ENCODE measurements at places on chromosomes 16 and 17. TPM values are rescaled to one million over a fixed set of nuclear protein-coding genes. Genes with fewer than 3 reads are reported as not detected.

OTOP3 gene
- polyA plus RNA-seq, result not detected

PRAC2 gene
- polyA plus RNA-seq, result not detected

GRAPL gene
- polyA plus RNA-seq, result 1.2 TPM

NAGPA gene
- polyA plus RNA-seq, result 32.6 TPM

ATMIN gene
- polyA plus RNA-seq, result 27.7 TPM

TNFRSF13B gene
- polyA plus RNA-seq, result not detected

MYH8 gene
- not detected for polyA plus RNA-seq

SLFN12 gene
- 2.1 TPM for polyA plus RNA-seq

CNTNAP1 gene
- not detected for polyA plus RNA-seq

CENPX gene
- 63.0 TPM for polyA plus RNA-seq

SLC9A5 gene
- 0.04 TPM for polyA plus RNA-seq

DNA sequence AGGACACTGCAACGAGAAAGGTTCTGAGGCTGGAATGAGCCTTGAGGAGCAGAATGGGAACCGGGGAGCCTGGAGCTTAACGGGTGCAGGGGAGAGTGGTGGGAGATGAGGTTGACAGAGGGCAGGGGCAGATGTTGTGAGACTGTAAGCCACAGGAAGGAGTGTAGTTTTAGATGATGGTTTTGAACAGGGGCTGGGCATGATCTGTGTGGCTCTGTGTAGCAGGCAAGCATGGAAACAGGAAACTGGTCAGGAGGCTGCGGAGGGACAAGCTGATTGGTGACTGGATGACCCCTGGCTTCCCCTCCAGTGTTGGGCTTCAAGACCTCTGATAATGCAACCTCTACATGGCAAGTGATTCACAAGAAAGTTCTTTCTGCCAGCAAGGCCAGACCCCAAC, 1.4 kb upstream of the CNGB1 start:
- DNase-seq, result no peak
- H3K27me3 ChIP-seq, result no peaks in the 10 kb centered on the region
- no peak overlapping the region for H3K4me3 ChIP-seq
- peak overlapping the region; percentile 74 for H3K27ac ChIP-seq

DNA sequence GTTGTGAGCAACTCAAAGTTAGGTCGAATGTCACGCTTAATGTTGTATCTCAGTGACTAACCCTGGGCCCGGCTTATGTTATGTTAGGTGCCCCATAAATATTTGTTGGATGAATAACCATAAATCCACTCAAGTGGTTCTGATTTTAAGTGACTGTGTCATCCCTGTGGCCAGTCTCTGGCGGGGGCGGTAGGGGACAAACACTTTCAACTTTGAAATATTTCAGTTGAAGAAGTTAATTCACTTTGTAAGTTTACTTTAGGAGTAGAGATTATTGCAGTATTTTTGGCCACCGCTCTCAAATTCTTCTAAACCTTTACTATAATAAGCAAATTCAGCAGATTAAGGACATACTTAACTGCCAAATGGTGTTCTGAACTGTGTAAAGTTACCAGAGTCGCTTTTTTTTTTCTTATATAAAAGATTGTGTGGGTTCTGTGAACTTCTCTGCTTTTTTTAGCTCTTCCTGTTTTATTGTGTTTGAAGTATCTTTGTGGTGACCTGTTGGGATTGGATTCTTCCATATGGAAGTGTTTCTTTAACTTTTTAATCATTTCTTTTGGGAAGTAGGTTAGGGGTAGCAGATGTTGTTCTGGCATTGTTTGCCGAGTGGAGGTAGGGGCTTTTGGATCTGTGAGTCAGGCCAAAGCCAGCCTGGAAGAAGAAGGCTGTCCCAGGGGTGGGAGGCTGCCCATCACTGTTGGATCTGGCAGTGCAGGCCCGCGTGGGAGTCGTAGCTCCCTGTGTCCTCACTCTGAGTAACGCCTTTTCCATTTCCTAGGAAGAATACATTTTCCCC, 61.4 kb upstream of the TBX2 start:
- no peak overlapping the region for H3K4me3 ChIP-seq
- H3K27me3 ChIP-seq, result no peaks in the 10 kb centered on the region
- DNase-seq, result no peak
- H3K36me3 ChIP-seq, result no peaks in the 10 kb centered on the region
- no peak overlapping the region for H3K27ac ChIP-seq
- H3K4me1 ChIP-seq, result no peaks in the 10 kb centered on the region

DNA sequence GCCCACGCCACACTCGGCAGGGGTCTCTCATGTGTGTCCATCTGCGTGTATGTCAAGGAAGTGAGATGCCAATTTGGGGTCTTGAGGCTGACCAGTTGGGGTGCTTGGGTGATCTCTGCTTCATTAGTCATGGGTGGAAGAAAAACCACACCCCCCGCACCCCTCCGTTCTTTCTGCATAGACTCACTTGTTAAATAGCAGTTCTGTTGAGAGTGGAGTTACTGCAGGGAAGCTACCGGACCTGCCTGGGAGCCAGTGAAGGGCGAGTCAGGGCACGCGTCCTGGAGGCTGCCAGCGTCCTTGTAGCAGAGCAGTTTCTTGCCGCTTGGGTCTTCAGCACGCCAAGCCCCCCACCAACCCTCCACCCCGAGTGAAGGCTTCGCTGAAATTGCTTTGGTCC, 8.5 kb downstream of the SNN start:
- no peaks in the 10 kb centered on the region for H3K36me3 ChIP-seq
- peaks cover 94% of the 10 kb centered on the region for H3K4me1 ChIP-seq
- peak overlapping the region; percentile 89 for H3K27ac ChIP-seq
- DNase-seq, result no peak
- no peak overlapping the region for H3K4me3 ChIP-seq

DNA sequence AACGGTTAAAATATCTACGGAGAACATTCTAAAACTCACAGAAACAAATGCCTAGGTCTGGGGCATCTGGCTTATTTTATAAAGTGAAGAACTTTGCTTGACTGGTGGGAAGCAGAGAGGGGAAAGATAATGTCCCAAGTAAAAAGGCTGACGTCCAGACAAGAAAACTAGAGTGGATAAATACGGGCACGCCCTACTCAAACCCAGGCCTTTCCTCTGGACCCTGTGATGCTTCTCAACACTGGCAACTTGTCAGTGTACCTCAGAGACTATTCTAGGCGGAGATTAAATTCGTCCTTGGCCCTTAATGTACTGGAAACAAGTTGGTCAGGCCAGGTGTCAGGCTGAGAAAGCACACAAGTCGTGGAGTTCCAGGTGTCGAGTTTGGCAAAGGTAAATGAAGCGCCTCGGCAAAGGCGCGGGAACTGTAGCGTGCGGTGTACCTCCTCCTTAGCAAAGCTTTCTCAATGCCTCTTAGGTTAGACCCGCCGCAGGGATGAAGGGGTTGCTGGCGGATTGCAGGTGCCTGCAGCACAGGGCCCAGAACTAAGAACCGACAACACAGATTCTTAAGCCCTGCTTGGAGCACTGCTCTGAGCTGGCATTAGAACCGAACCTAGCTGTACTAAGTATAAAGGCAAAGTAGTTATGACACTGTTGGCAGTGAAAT, 668 bp upstream of the UNK start:
- H3K36me3 ChIP-seq, result peaks cover 8% of the 10 kb centered on the region
- H3K27ac ChIP-seq, result peak overlapping the region; percentile 99
- peaks cover 53% of the 10 kb centered on the region for H3K4me1 ChIP-seq
- no peaks in the 10 kb centered on the region for H3K27me3 ChIP-seq
- H3K4me3 ChIP-seq, result peak overlapping the region; percentile 88

- H3K4me3 ChIP-seq, result no peak overlapping the region
- peaks cover 37% of the 10 kb centered on the region for H3K36me3 ChIP-seq
- peaks cover 28% of the 10 kb centered on the region for H3K4me1 ChIP-seq
- H3K27me3 ChIP-seq, result no peaks in the 10 kb centered on the region
- DNase-seq, result no peak
- H3K27ac ChIP-seq, result no peak overlapping the region
Measured at GRCh38 chr17:75902406-75902805, 2.3 kb downstream of the MRPL38 start.

- H3K36me3 ChIP-seq, result no peaks in the 10 kb centered on the region
- no peaks in the 10 kb centered on the region for H3K4me1 ChIP-seq
- peaks cover 11% of the 10 kb centered on the region for H3K27me3 ChIP-seq
- DNase-seq, result no peak
- no peak overlapping the region for H3K27ac ChIP-seq
Measured at GRCh38 chr16:82609140-82609539, 17.6 kb upstream of the CDH13 start.

GRCh38 chr17:32275060-32276042, 9.7 kb downstream of the RHBDL3 start:
- H3K27ac ChIP-seq, result no peak overlapping the region
- H3K27me3 ChIP-seq, result peaks cover 6% of the 10 kb centered on the region
- no peaks in the 10 kb centered on the region for H3K4me1 ChIP-seq
- no peak for DNase-seq
- no peak overlapping the region for H3K4me3 ChIP-seq
- no peaks in the 10 kb centered on the region for H3K36me3 ChIP-seq

GRCh38 chr16:66618588-66619375, 14.3 kb downstream of the CMTM3 start:
- H3K4me3 ChIP-seq, result no peak overlapping the region
- no peaks in the 10 kb centered on the region for H3K27me3 ChIP-seq
- DNase-seq, result no peak
- H3K27ac ChIP-seq, result no peak overlapping the region
- no peaks in the 10 kb centered on the region for H3K36me3 ChIP-seq

- H3K4me3 ChIP-seq, result no peak overlapping the region
- H3K36me3 ChIP-seq, result no peaks in the 10 kb centered on the region
- DNase-seq, result no peak
- H3K4me1 ChIP-seq, result peaks cover 66% of the 10 kb centered on the region
- no peak overlapping the region for H3K27ac ChIP-seq
Measured at GRCh38 chr17:47727704-47728036, 5.4 kb upstream of the TBX21 start.

DNA sequence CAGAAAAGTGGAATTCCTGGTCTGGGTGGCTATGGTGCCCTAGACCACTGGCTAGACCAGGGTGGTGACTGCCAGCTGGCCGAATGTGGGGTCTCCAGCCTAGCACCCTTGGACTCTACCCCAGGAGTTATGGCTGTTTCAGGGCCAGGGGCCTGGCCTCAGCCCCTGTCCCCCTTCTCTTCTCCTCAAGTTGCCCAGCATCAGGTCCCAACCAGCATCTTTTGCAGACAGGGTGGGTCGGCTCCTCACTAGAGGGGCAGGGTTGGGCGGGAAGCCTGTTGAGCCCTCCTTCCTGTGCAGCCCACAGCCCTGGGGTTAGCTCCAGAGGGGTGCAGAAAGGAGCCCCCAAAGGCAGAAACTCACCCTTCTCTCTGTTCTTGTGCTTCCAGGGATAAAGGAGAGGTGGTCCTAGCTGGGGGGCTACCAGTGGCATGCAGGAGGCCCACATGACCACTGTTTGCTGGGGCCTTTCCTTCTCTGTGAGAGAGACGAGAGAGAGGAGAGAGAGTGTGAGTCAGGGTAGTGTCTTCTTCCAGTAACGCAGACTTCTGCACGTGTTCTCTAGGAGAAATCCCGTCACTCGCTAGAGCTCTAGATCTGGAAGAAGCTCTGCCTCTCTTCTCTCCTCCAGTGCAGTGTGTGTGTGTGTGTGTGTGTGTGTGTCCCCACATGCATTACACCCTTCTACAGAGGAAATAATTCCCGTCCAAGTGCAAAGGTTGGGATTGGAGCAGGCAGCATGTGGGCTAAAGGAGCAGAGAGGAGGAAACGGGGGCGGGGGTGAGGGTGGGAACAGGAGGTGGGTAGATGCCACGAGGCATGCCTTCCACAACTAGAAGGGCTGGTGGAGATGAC, 209.4 kb downstream of the SEC14L1 start:
- no peak overlapping the region for H3K4me3 ChIP-seq
- no peaks in the 10 kb centered on the region for H3K27me3 ChIP-seq
- H3K27ac ChIP-seq, result no peak overlapping the region
- H3K4me1 ChIP-seq, result peaks cover 15% of the 10 kb centered on the region
- DNase-seq, result no peak

DNA sequence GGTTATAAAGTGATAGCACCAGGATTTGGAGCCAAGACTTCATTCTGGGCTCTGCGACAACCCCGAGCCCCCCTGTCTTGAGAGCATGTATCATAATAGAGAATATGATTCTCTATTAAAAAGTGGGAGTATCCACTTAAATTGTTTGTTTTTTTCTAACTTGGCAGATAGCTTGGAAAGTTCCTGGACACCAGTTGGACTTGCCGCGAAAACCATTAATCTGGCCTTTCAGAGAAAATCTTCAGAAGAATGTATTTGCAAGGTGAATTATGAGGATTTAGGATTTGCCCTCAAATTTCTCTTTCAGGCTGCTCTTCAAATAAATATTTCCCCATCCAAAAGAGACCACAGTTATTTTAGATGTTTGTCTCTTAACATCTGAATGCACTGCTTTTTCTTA, 53.5 kb downstream of the MARCHF10 start:
- no peak for DNase-seq
- no peaks in the 10 kb centered on the region for H3K27me3 ChIP-seq
- no peak overlapping the region for H3K4me3 ChIP-seq
- H3K27ac ChIP-seq, result no peak overlapping the region
- H3K36me3 ChIP-seq, result no peaks in the 10 kb centered on the region
- H3K4me1 ChIP-seq, result no peaks in the 10 kb centered on the region

DNA sequence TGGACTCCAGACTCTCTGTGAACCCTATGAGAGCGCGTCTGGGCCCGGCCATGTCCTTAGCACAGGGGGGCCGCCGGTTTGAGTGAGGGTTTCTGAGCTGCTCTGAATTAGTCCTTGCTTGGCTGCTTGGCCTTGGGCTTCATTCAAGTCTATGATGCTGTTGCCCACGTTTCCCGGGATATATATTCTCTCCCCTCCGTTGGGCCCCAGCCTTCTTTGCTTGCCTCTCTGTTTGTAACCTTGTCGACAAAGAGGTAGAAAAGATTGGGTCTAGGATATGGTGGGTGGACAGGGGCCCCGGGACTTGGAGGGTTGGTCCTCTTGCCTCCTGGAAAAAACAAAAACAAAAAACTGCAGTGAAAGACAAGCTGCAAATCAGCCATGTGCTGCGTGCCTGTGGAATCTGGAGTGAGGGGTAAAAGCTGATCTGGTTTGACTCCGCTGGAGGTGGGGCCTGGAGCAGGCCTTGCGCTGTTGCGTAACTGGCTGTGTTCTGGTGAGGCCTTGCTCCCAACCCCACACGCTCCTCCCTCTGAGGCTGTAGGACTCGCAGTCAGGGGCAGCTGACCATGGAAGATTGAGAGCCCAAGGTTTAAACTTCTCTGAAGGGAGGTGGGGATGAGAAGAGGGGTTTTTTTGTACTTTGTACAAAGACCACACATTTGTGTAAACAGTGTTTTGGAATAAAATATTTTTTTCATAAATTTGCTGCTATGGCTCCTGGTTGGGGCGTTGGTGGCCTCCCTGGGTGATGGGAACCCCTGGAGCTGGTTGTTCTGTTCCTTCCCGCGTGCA, 23.1 kb downstream of the STAT5A start:
- H3K4me1 ChIP-seq, result peaks cover 69% of the 10 kb centered on the region
- no peaks in the 10 kb centered on the region for H3K27me3 ChIP-seq
- H3K36me3 ChIP-seq, result peaks cover 55% of the 10 kb centered on the region

- H3K4me1 ChIP-seq, result no peaks in the 10 kb centered on the region
- no peaks in the 10 kb centered on the region for H3K36me3 ChIP-seq
- DNase-seq, result no peak
- H3K27me3 ChIP-seq, result no peaks in the 10 kb centered on the region
Measured at GRCh38 chr16:47920709-47921108, 235.1 kb downstream of the ABCC12 start.

- no peaks in the 10 kb centered on the region for H3K27me3 ChIP-seq
- H3K4me1 ChIP-seq, result peaks cover 33% of the 10 kb centered on the region
- peak within 1 kb of the TSS; percentile 97 for H3K4me3 ChIP-seq
Measured at GRCh38 chr16:20763461-20764232, at the start of gene ACSM3. ACSM3 (plus strand) TSS chr16:20764014; CDS start chr16:20770035, 6,021 bp downstream.

- no peak for DNase-seq
- peaks cover 5% of the 10 kb centered on the region for H3K4me1 ChIP-seq
- no peak overlapping the region for H3K4me3 ChIP-seq
- peaks cover 42% of the 10 kb centered on the region for H3K36me3 ChIP-seq
- no peak overlapping the region for H3K27ac ChIP-seq
Measured at GRCh38 chr17:55110521-55110920, 142.0 kb downstream of the STXBP4 start.
